ENCODE measurements at places on chromosomes 11 and 22.

DNA sequence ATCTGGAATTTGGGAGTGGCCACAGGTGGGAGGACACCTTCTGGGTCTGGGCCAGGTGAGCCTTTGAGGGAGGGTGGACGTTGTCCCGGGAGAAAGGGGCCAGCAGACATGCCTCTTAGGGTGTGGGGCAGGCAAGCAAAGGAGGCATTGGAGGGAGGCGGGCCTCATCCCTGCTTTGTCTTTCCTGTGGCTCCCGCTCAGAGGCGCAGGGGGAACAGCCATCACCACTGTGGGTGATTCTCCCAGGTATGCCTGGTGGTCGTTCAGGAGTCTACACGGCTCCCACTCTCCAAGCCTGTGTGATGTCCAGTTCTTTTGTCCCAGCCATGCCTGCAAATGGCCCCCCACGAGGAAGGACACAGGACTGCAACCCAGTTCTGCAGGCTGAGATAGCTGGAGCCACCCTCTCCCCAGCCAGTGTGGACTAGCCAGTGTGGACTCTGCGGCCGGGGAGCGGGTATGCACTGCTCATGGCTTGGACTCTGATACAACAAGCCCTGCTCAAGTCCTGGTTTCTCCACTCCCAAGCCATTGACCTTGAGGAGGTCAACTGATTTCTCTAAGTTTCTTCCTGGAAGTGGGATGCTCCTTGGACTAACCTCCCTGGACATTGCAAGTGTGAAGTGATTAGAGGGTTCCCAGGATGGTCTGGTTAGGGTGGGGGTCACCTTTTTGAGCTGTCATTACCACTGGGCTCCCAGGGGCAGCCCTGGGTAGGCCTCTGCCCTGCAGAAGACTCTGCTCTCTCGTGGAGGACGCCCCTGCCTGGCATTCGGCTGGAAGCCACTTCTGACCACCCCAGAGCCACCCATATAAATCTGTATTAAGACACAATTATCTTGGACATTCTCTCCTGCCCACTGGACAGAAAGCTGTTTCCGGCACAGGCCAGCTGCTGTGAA, 1151.2 kb downstream of the BRD1 start:
- no peak for DNase-seq

GRCh38 chr11:86748296-86748695, 52.0 kb upstream of the PRSS23 start:
- no peak for DNase-seq

DNA sequence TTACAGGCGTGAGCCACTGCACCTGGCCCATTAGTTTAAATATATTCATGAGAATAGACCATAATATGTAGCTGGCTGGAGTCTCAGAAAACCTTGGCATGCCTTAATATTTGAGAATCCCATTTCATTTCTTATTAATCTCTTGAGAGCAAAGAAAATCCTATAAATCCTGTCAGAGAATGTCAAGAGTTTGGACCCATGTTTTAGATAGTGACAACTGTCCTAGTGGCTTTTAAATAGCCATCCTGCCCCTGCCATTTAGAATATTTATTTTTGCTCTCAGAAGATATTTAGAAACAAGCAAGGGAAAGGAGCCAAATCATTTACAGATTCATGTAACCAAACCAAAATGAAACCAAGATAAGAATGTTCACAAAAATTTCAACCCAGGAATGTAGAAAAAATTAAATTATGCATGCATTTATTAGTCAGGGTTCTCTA, 107.2 kb downstream of the SWAP70 start:
- DNase-seq = no peak

DNA sequence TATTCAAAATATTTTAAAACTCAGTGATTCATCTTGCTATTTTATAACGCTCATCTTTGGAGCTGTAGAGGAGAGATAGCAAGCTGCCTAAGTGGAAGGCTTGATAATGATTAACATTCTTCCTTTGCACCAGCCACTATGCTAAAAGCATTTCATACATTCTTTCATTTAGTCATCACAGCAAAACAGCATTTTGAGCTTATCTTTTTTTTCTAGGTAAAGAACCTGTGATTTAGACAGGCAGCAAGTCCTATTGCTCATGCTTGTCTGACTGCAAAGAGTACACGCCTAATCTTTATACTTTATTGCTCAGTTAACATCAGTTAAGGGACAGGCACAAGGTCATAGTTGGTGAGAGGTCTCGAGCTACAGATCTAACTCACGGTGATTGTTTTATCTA, 713.1 kb upstream of the ARHGAP42 start:
- DNase-seq = no peak

DNA sequence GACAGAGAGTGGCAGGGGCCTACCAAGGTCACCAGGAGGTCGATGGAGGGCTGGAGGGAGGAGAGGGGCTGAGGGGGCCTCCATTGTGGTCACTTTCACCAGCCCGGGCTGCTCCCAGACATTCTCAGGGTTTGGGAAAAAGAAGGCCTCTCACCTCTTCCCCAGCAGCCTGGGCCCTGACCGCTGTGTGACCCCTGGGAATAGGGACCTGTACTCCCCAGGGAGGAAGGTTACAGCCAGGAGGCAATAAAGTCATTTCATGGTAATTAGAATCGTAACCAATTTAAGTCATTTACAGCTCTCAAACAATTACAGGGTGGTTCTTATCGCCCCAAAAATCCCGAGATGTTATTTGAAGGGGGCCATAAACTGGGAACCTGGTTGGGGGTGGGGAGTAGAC, 37.8 kb downstream of the ISX start:
- no peak for DNase-seq

DNA sequence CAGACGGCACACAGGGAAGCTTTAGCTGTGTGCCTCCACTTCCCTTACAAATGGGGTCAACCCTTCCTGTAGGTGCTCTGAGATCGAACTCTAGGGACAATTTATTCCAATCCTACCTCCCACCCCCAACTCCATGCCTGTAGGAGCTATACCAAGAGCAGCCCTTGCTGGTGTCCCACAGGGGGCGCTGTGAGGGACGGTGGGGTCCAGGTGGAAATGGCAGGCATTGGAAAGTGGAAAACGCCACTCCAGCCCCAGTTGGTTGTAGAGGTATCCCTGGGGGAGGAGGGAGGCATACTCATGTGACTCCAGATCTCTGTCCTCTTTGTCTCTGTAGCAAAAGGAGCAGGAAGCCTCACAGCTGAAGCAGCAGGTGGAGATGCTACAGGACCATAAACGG, 161.3 kb downstream of the MYO18B start:
- DNase-seq = no peak

DNA sequence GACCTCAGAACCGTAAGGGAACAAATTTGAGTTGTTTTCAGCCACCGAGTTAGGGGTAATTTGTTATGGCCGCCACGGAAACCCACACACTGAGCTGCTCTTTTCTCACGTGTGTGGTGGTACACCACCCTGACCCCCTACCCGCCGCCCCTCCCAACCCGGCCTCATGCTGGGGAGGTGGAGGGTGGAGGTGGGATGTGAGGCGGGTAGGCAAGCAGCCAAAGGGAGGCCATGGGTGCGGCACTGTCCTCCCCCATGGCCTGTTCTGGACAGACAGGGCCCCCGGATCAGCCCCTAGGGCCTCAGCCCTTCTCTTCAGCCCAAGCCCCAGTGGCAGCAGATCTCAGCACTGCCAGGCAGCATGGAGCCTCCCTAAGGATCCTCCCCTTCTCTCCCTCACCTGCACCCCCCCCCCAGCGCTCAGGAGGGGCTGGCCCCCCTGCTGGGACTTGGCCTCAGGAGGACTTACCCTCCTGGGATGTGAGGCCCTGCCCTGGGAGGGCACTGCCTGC, 7.9 kb downstream of the PRR5 start:
- DNase-seq = peak; percentile 79

- DNase-seq = no peak
Measured at GRCh38 chr11:1199751-1200610, 22.9 kb upstream of the MUC5B start.

- DNase-seq = no peak
Measured at GRCh38 chr11:44057340-44057739, 8.7 kb upstream of the ACCS start.

- DNase-seq = no peak
Measured at GRCh38 chr11:124329787-124330478, 9.9 kb upstream of the OR8D2 start.

- peak; percentile 48 for DNase-seq
Measured at GRCh38 chr11:128472128-128473089, 114.9 kb downstream of the ETS1 start.

- peak; percentile 3 for DNase-seq
Measured at GRCh38 chr22:33018232-33018864, 39.8 kb downstream of the SYN3 start.

DNA sequence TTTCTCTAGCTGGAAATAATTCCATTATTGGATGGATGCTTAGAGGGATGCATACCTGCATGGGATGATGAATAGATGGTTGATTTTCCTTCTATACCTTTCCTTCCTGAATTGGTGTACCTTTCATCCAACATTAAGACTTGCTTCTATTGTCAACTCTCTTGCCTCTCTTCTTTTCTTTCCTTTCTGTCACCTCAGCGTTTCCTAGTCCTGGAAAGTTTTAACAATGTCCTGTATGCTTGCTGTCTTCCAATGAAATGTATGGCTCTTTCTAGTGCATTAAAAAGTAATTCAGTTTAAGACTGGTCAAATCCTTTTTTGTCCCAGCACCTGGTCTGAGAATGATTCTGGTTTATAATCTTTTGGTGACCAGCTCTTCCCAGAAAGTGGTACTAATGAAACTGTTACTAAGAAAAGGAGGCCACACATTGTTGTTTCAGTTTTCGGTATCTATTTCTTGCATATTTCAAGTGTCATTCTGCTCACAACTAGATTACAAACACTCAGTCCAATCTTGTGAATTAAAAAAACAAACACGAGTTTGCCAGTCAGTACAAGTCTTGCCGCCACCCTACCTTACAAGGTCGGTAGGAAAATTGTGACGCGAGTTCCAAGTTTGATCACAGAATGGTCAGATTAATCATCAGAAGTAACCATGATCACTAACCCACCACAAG, 8.0 kb downstream of the POU2AF1 start:
- DNase-seq = no peak

DNA sequence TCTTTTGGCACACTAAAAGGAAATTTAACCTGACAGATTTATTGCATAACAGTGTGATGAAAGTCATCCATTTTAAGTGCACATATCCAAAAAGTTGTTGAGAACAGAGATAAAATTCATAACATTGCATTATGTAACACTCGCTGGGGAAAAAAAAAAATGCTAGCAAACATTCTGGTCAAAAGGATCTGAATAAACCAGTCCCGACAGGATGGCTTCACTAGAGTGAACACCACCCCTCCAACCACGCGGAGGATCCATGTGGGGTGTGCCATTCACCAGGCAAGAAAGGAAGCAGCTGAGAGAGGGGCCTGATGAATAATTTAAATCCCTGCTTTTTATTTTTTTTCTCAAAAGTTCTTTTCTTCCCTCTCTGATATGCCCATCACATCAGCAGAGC, 258.7 kb downstream of the DCDC1 start:
- no peak for DNase-seq

DNA sequence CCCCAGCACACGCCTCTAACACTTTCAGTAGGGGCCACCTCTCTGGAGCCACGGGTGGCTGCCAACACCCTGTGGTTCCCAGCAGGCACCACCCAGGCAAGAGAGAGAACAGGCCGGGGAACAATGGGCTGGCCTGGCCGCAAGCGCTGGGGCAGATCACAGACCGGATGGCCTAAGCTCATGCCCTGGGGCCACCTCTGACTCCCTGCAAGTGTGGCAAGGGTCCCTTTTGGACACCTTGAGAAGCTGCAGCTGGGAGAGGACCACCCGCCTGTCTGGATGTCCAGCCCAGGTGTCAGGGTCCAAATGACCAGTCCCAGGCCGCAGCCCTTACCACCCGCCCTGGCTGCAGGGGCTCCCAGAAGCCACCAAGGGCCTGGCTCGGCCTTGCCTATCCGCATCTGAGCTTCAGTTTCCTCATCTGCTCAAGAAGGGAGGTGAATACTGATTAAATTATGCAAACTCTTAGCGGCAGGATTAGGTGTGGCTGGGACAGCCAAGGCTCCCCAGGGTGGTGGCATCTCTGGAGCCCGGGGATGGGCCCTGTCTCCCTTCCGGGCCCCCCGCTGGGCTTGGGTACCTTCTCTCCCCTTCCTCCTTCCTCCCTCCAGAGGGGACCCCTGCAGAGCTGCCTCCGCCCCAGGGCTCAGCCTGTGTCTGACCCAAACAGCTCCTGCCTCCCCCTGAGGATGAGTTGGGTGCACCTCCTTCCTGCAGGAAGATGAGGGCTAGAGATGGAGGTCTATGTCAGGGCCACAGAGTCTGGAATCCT, 785 bp upstream of the SUSD2 start:
- DNase-seq = no peak

GRCh38 chr11:114377612-114378267, 22.6 kb downstream of the C11orf71 start:
- no peak for DNase-seq

DNA sequence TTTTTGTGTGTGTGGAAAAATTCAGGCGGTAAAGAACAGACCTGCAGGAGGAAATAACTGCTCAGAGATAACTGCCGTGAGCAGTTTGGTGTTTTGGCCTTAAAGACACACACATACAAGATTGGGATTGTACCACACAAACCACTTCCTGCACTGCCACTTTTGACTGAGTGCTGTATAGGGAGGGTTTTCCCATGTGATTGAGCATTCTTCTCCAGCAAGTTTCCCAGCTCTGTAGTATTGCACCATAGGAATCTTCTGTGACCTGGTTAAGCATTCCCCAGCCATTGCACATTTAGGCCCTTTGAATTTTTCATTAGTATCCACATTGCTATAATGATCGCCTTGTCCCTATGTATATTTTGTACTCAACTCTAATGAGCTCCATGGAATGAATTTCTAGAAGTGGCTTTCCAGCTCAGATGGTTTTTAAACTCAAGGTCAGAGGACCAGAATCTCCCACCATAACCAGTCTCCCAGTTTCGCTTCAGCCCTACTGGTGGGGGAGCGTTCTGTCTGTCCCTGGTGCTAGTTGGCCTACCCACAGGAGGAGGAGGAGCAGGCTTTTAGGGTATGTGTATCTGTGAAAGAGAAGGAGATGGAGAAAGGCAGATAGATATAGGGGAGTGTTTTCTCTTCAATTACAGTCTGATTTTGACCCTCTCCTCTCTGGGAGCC, 9.3 kb downstream of the CD82 start:
- peak; percentile 63 for DNase-seq

Measured in CD8-positive, alpha-beta memory T cell (primary cell).